ENCODE measurements at places on chromosomes 5 and 9.

- DNase-seq, result no peak
Measured at GRCh38 chr5:54835647-54836046, 149.7 kb downstream of the ESM1 start.

DNA sequence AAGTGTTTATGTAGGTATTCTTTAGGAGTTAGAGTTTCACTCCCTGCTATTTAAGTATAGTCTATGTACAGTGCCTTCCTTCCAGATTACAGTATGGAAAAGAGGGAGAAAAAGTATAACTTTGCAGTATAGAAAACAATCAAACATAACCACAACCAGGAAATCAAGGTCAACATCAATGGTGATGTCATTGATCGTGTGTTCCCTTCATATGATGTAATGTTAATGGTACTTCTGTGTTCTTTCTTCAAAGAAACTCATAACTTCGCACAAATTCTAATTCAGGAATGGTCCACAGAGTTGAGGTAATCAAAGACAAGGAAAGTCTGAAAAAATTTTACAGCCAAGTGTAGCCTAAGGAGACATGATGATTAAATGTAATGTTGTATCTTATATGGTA is 961.1 kb upstream of the EDIL3 start:
- DNase-seq, result no peak

DNA sequence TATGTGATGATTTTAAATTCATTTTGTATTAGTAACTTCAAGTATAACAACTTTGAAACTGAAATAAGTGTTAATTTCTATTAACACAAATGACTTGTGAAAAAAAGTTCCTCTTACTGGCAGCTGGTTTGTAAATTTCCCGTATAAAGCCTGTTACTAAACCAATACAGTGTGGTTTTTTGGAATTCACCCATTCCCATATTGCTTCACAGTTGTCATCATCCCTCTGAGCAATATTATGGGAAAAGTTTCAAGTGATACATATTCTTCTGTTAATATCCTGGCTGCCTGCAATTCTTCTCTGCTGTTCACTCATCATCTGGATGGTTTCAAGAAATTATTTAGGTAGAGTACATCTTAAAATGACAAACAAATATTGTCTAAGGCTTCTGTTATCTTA is 1185.1 kb upstream of the C9orf72 start:
- no peak for DNase-seq

DNA sequence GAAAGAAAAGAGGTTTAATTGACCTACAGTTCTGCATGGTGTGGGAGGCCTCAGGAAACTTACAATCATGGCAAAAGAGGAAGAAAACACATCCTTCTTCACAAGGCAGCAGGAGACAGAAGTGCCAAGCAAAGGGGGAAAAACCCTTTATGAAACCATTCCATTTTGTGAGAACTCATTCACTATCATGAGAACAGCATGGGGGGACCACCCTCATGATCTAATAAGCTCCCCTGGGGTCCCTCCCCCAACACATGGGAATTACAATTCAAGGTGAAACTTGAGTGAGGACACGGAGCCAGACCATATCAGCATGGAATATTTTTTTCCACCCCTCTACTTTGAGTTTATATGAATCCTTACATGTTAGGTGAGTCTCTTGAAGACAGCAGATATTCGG is 173.7 kb downstream of the PHF2 start:
- no peak for DNase-seq

- no peak for DNase-seq
Measured at GRCh38 chr5:123835421-123835820, 323.4 kb downstream of the CSNK1G3 start.

DNA sequence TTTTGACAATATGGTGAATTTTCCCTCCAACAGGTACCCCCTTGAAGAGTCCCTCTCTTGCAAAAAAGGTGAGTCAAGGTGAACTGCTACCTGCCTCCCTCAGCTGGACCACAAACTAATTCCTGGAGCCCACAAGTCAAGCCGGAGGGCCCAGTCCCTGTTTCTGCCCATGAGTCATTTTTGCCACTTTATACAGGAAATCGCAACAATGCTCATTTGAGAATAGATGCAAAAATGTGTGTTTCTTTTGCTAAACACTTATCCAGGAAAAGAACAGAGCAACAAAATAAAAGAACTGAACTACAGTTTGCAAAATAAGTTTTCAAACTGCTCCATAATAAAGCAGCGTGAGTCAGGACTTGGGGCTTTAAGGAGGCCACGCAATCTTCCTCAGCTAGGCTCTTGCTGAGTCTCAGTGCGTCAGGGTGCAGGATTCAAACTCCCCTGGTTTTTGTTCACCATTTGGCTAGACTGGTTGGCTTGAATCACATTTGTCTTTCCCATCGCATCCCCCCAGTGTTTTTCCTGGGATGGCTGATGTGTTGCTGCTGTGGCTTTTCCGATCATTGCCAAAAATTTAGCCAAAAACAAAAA is 102.7 kb downstream of the GOLPH3 start:
- DNase-seq, result no peak

- no peak for DNase-seq
Measured at GRCh38 chr5:151632524-151632923, 41.4 kb upstream of the FAT2 start.

- DNase-seq, result no peak
Measured at GRCh38 chr5:102106599-102106998, 189.5 kb downstream of the SLCO4C1 start.

DNA sequence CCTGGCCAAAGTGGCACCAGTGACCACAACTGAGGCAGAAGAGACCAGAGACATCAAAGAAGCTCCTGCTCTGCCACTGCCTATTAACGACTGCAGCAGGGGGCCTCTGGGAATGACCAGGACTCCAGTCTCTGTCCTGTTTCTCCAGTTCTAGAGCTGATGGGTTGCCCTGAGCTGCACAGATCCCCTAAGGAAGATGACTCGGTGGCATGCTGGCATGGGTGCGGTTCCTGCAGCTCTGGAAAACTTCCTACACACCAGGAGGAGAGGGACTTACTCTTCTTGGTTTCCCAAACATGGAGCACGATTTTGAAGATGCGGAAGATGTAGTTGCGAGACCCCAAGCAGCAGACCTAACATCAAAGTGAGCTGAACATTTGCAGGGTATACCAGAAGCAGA is 2.7 kb downstream of the SLIT3 start:
- DNase-seq, result no peak

GRCh38 chr5:36948041-36948440 is 71.5 kb downstream of the NIPBL start:
- DNase-seq, result no peak

- no peak for DNase-seq
Measured at GRCh38 chr9:97845130-97845529, 7.9 kb upstream of the FOXE1 start.

GRCh38 chr5:178458140-178458539 is 132.1 kb downstream of the COL23A1 start:
- DNase-seq, result no peak

DNA sequence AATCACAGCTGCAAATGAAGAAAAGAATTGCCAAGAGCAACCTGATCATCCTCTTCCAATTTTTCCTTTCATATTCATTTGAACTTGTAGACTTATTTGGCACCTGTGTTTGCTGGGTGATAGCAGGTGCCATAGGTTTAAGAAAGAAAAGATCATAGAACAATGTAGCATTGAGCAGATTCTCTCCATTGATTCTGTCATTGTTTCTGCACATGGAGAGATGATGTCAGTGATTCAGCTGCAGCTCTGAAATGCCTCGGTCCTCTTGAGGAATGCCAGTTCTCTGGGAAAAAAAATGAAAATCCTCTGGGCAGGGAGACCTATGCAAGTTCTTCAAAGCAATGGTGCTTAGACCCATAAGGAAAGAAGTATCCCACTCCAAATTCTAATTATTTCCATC is 418.1 kb upstream of the KLF4 start:
- DNase-seq, result no peak

- no peak for DNase-seq
Measured at GRCh38 chr9:37295178-37295577, 127.3 kb upstream of the GRHPR start.

- DNase-seq, result no peak
Measured at GRCh38 chr5:44336708-44337107, 52.5 kb downstream of the FGF10 start.

DNA sequence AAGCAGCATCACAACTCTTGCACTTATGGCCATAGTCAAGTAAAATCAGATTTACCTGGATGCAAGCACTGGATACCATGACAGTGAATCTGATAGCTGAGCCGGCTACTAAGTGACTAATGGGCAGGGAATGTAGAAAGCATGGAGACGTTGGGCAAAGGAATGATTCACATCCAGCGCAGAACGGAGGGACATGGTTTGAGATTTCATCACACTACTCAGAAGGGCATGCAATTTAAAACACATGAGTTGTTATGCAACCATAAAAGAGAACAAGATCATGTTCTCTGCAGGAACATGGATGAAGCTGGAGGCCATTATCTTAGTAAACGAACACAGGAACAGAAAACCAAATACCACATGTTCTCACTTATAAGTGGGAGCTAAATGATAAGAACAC is 169.1 kb upstream of the PIK3R1 start:
- no peak for DNase-seq

- DNase-seq, result no peak
Measured at GRCh38 chr5:74415695-74416102, 224.8 kb downstream of the ENC1 start.

GRCh38 chr9:125446561-125447094 is 185.0 kb downstream of the GAPVD1 start:
- DNase-seq, result no peak

- DNase-seq, result no peak
Measured at GRCh38 chr9:72428329-72428728, 63.3 kb upstream of the ZFAND5 start.

GRCh38 chr5:121009058-121009457 is 545.0 kb downstream of the PRR16 start:
- DNase-seq, result no peak

- no peak for DNase-seq
Measured at GRCh38 chr9:107557236-107557990, 67.8 kb upstream of the KLF4 start.

GRCh38 chr5:4480528-4481349 is 659.4 kb upstream of the ADAMTS16 start:
- DNase-seq, result no peak

- DNase-seq, result no peak
Measured at GRCh38 chr5:129616517-129616916, 131.4 kb upstream of the MINAR2 start.

DNA sequence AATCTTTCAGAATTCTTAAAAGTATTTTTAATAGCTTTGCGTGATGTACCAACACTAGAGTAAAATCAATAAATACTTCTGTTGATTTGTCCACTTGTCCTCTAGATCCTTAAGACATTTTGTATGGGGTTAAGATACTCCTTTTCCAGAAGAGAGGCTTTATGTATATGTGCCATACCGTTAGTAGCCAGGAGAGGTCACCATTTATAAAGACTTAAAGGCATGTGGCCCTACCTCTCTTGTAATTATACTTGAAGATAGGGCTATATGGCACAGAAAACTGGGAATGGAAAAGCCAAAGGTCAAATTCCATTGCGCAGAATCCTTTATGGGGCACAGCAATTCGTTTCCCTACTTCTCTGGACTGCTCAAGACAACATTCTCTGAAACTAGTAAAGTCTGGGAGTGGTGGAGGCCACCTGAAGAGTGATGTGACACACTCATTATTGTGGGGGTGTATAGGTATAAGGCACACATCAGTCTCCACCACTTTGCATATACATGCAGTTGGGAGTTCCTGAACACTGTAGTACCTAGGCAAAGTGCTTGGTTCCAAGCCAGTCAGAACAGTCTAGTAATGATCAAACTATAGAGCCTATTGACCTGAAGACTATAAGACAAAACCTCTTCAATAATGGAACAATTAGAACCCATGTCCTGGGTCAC is 140.1 kb upstream of the FBXL17 start:
- peak; percentile 16 for DNase-seq

GRCh38 chr5:135534609-135535419 is 950 bp downstream of the NEUROG1 start:
- no peak for DNase-seq

DNA sequence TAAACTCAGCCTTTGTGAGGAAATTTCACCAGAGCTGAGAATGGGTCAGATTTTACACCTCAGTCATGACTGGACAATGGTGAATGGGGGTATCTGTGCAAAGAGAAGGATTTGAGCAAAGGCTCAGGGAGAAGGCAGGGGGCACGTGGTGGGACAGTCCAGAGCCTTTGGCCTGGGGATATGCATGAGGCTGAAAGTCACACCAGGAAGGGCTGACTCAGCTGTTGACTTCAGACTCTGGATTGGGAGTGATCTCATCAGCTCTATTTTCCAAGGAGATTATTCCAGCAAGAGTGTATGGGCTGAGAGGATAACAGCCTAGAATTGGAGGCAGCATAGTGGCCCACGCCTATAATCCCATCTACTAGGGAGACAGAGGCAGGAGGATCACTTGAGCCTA is 53.6 kb downstream of the SAXO1 start:
- no peak for DNase-seq

GRCh38 chr5:135065306-135066265 is 31.6 kb upstream of the PITX1 start:
- no peak for DNase-seq

GRCh38 chr5:7682379-7682778 is 168.6 kb downstream of the CFAP90 start:
- DNase-seq, result no peak

DNA sequence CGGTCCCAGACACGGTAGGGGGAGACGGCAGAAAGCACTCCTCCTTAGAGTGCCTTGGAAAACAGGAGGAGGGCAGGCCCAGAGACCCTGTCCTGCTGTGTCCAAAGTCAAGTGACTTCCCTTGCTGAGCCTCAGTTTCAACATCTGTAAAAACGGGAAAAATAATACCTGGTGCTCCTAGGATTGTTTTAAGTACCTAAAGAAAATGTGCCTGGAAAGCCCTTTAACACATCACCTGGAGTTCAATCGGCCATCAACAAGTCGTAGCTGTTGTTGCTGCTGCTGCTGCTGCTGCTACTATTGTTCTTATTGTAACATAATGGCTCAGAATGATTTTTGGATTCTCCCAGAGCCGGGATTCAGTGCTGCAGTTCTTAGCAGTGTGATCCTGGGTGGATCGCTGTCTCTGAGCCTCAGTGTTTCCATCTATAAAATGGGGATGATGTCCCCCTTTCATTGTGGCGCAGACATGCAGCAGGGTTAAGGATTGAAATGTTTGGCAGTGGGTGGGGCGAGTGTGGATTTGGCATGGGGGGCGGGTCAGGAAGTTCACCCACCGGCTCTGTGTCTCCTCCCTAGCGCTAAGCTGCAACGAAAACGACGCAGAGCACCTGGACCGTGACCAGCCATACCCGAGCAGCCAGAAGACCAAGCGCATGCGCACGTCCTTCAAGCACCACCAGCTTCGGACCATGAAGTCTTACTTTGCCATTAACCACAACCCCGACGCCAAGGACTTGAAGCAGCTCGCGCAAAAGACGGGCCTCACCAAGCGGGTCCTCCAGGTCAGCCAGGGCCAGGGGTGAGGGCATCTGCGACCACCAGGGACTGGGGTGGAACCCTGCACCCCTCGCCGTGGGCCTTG is 9.2 kb downstream of the LHX2 start:
- DNase-seq, result no peak

- DNase-seq, result no peak
Measured at GRCh38 chr9:114722937-114723620, 41.1 kb upstream of the TEX48 start.

DNA sequence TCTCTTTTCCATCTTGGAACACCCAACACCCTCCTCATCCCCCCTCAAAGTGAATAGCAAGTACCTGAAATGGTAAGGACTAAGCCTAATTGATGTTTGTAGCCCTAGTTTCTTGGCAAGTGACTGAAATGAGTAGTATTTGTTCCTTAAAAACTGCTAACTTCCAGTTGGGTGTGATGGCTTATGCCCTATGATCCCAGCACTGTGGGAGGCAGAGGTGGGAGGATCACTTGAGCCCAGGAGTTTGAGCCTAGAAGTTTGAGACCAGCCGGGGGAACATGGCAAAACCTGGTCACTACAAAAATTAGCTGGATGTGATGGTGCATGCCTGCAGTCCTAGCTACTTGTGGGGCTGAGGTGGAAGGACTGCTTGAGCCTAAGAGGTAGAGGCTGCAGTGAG is 44.1 kb downstream of the ZFR start:
- no peak for DNase-seq

All from G401 (cell line).